ENCODE measurements at places on chromosomes 4 and X.

GRCh38 chr4:151199319-151200190 is 77.4 kb upstream of the PRSS48 start:
- no peak for DNase-seq

DNA sequence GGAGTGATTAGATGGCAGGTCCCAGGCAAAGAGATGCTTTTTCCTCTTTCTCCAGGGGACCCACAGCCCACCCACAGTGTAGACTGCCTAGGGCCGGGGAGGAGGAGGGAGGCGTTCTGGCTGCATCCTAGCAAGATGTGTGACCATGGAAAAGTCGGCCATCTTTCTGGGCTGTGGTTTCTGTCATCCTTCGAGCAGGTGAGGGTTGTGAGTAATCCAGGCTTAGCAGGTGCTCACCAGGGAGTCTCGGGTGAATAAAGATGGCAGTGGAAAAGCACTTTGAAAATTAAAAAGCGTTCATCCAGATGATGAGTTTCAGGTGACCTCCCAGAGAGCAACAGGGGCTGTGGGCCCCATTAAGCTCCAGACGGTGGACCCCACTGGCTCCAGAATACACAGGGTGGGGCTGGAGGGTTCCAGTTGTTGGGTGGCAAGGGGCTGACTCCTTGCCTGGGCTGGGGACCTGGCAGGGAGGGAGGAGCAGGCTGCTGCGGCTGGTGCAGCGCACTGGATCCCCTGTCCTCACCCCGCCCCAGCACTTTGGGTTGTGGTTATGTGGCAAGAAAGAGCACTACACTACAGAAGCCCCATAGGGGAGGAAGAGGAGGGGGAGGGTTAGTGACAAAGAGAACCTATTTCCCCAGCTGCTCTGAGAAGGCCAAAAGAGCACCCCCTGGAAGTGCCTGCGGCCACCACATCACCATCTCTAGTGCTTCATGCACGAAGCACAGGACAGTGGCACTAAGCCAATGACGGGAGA is 23.7 kb downstream of the ELF4 start:
- DNase-seq: no peak

GRCh38 chrX:129614481-129615255 is 40.1 kb downstream of the APLN start:
- DNase-seq: no peak

- DNase-seq: no peak
Measured at GRCh38 chr4:88919056-88919455, 137.9 kb downstream of the FAM13A start.

Measured in fibroblast of skin of right quadriceps (primary cell).